ENCODE measurements at places on chromosomes 5 and 9.

- peak; percentile 71 for DNase-seq
These were observed 36.7 kb upstream of the TIFAB start for GRCh38 chr5:135488727-135489465.

DNA sequence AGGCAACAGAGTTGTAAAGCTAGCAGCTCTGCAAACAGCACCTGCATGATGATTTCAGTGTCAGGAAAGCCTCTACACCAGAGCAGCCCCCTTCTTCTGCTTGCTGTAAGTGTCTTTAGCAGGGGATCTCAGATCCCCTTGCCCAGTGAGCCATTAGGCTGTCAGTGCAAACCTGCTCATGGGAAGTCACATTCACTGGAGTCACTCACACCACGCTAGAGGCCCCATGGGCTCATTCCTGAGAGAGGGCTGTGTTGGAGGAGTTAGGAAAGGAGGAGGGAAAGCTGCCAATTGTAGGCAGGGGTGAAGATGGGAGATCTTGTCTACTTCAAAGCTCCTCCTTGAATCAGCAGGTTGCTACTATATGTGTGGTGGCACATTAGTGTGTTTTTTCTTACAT, 275.2 kb downstream of the SMARCA2 start:
- DNase-seq: no peak

DNA sequence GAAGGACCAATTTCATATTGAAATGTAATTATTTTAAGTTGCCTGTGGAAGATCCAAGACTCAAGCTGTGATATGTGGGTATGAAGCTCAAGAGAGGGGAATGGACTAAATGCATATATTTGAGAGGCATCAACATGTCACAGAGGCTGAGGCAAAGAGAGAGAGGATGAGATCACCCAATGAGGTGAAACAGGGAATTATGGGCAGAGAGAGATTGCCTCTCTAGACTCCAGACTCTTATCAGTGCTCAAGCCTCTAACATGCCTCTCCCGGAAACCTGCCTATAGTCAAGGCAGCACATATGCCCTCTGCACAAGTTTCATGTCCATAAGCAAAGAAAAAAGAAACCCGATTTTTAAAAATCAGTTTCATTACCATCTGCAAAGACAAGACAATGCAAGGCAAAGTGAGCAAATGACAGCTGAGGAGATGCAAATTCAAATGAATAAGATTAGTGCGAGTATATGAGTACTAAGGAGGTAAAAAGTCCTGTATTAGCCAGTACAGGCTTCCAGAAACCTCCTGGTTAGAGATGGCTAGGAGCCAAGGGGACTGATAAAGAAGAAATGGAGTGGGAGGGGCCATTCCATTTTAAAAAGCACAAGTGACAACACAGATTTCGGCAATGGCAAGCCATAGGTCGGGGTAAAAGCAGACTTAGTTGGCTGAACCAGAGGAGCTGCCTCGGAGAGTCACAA, 9.4 kb downstream of the APTX start:
- no peak for DNase-seq

DNA sequence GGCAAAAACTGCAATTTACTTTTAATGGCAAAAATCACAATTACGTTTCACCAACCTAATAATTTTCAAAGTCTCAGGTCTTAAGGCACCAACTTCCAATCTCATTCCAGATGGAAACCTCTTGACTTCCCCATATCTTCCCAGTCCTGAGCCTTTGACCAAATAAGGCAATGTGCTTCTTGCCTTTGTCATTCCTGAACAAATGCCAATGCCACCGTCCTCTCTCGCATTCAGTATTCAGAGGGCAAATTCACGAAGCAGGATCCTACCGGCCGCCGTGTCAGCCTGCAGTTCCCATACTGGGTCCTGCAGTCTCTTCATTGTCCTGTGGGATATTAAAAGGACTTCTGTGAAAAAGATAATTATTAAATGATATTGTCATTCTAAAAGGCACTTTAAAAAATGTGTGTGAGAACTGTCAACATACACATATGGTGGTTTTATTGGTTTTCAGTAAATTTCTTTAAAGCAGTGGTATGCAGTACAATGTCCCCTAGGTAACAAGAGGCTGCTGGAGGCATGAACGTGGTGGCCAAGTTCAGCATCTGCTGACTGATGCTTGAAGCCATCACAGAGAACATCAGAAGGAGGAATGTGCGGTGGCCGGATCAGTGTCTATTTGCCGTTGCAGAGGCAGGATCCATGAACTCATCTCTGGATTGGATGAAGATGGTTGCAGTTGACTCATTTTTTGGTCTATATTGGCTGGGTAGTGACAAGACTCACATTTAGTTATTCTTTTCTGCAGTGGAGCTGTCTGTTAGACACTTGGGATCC, 101.4 kb upstream of the IRX4 start:
- no peak for DNase-seq

DNA sequence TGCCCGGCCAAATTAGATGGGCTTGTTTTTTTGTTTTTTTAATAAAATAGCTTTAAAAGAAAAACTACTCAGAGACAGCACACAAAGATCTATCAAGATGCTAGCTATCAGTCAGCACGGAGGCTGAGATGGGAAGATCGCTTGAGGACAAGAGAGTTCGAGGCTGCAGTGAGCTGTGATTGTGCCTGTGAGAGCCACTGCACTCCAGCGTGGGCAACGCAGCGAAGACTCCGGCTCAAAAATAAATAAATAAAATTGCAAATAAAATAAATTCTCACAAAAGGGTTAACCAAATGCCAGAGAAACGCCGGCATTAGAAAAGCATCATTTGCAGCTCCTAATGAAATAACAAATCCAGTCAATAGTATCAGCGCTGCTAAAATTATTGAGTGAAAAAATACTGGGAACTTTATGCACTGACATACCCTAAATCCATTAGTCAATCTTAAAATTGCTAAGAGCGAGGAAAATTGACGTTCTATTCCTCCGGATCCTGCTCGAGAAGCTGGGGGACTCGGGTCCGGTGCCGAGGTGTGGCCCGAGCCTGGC, 681 bp downstream of the CPLANE1 start:
- no peak for DNase-seq
